ENCODE measurements at places on chromosomes 5 and 9.

GRCh38 chr9:133260334-133261102 is 14.5 kb downstream of the ABO start:
- DNase-seq: no peak

- no peak for DNase-seq
These were observed 767.7 kb downstream of the DTWD2 start for GRCh38 chr5:118220556-118221195.

GRCh38 chr5:170353011-170353761 is 36.0 kb downstream of the KCNMB1 start:
- DNase-seq: no peak

DNA sequence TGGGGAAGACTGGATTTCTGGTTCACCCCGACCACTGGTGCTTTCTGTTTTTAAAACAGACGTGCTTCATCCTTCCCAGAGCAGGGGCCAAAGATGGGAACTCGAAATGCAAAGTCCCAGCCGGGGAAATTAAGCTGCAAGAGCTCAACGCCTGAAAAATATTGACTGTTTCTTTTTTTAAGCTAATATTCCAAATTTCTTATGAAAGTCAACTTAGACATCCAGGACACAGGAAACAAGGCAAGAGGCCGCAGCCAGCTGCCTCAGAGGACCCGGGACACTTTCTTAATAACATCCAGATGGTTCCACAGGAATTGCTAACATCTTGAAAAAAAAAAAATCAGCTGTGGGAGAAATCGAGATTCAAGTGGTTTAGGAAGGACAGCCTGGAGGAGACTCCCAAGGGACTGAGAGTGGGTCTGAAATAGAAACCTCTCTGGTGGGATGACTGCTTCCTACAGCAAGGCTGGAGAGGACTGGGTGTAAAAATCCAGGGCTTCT is 144.9 kb downstream of the FGF1 start:
- no peak for DNase-seq

DNA sequence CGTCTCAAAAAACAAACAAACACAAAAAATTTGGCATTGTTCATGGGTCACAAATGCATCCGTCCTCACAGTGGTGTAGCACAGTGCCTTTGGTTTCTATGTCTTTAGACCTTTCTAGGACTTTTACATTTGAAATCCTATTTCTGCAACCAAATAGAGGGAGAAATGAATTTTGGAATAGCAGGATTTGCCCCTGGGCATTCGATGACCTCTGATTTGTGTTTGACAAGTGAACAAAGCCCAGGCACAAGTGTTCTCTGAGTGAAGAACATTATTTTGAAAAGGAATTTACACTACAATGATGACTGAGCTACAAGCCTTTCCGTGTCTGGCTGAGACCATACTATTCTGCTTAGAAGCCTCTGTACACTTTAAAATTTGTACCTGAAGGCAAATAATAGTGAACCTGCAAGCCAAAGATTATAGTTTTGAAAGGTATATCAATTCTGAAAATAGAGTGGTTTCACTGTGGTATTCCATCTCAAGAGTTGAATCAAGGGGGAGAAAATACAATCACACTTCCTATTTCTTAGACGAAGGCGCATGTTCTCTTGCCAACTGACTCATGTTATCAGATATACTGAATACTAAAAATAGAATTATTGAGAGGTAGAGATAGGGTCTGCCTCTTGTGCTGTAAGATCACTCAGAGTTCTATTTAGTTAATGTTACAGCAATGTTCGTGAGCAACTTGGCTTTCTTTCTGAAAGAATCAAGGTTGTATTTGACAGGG is 297.6 kb downstream of the KDM4C start:
- no peak for DNase-seq

GRCh38 chr5:159768243-159768642 is 148.0 kb upstream of the ADRA1B start:
- no peak for DNase-seq

DNA sequence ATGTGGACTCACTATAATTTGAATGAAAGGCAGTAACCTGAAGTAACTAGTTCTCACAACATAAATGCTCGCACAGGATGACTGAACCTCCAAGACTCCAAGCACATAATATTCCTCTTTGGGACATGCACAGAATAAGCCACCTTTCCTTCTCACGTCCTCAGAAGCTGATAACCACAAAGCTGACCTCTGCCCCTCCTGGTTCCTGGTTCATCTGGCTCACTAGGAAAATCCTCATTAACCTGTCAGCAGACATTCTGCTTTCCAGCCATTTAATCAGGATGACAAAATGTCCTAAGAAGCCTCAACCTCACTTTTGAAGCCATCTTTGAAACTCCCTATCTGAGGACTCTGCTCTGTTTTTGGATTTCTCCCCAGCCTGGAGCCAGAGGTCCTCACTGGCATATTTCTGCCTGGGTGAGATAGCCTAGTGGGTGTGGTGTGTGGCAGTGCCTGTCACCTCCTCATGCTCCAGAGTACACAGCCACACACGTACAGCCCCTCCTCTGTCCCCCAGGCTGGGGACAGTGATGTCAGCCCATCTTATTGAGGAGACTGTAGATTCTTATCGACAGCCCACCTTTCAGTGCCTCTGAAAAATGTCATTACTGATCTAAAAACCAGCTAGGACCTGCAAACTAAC is 10.3 kb downstream of the ANKH start:
- DNase-seq: no peak

GRCh38 chr5:5617024-5617423 is 194.5 kb downstream of the ICE1 start:
- no peak for DNase-seq

DNA sequence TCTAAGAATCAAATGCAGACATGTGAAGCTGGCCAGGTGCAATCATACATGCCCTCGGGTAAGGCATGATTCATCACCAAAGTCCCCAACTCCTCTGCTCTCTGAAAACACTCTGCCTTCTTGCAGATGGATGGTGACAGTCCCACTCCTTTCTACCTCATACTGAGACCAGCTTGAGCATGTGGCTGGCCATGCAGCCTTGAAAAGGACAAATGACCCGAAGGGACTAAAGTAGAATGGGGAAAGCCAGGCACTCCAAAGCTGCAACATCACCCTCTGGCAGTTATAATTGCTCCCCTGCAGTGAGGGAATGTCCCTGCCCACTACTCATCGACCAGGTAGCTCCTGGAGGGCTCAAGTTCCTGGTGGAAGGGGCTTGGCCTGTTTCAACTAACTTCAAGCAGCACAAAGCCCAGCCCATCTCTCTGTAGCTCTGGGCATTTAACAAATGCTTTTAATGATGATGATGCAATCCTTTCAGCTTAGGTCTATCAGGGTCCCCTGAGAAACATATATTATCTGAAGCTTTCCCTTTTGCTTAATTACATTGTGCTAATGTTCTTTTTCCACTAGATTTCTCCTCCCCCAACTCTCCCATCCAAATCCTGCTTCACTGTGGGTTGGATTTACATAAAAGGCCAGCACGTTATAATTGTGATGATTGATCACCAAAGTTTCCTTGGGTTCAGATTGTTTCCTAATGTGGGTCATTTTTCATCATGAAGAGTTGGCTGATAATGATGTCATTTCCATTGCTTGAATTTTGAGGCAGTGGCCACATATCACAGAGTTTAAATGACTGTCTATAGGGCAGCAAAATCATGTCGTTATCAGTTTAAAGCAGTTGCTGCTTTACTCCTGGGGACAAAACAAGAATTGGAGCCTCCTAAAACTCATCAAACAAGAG is 436.5 kb upstream of the SLC30A5 start:
- no peak for DNase-seq

DNA sequence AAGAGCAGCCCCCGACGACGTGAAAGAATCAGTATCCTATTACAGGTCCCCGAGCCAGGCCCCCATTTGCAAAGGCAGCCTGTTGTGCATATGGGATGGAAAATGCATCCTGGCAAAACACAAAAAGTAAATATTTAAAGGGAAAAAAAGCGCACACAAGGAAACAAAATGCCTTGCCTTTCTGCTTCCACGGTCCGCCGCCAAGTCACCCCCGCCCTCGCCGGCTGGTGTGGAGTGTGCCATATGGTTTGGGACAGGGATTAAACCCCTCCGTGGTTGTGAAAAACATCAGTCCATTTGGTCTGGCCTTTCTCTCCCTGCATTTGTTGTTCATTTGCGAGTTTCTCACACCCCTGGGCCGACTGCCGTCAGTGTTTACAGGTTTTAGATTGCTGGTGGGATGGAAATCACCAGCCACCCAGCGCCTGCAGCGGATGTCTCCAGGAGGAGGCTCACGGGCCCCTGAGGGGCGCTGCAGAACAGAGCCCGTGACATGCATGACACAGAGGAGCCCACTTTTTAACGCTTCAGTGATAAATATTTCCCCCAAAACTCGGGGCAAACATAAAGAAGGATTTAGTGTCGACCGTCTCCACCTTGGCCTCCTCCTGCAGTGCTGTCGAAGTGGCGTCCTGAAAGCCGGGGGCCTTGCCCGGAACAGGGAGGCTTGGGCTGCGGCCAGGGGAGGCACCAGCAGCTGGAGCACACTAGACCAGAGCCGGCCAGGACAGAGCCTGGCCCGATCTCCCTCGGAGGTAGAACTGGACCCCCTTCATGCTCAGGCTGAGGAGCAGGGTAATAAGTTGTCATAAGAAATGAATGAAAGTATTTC is 161.5 kb downstream of the HSD17B3 start:
- no peak for DNase-seq

- no peak for DNase-seq
These were observed 72.3 kb downstream of the NIPSNAP3B start for GRCh38 chr9:104836235-104836634.

- DNase-seq: no peak
These were observed 1248.0 kb downstream of the MAT2B start for GRCh38 chr5:164753434-164753833.

DNA sequence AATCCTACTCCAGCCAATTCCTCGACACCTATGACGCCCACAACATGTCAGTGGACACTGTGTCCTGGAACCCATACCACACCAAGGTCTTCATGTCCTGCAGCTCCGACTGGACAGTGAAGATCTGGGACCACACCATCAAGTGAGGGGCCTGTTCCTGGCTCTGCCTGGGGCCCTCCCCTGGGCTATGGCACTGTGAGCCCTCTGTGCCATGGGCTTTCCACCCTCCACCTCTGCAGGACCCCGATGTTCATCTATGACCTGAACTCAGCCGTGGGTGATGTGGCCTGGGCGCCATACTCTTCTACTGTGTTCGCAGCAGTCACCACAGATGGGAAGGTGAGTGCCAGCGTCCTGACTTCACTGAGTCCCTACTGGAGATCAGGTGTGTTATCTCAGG is 8.4 kb downstream of the ENHO start:
- DNase-seq: no peak

DNA sequence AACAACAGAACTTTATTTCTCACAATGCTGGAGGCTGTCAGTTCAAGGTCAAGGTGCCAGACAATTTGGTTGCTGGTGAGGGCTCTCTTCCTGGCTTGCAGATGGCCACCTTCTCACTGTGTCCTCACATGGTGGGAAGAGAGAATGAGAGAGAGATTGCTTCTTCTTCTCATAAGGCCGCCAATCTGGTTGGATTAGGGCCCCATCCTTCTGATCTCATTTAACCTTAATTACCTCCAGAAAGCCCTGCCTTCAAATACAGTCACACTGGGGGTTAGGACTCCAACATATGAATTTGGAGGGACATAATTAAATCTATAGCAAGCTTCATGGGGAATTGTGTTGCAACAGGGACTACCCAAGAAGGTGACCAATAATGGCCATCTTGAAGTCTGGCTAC is 110.2 kb downstream of the LHX2 start:
- DNase-seq: no peak

DNA sequence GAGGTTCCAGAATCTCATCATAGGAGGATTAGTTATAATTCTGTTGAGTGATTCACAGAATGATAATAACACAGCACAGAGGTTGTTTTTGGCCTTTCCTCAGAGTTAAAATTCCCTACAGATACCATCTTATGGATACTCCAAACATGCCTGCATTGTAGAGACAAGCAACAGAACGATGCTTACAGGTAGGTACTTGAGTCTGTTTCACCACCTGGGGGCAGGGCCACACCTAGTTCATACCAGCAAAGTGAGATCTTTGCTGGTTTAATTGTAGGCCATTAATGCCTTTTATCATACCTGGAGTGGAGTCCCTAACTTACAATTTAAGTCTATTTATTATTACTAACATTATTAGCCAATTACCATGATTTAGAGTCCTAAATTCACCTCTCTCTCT is 416.5 kb upstream of the TLE4 start:
- DNase-seq: no peak

DNA sequence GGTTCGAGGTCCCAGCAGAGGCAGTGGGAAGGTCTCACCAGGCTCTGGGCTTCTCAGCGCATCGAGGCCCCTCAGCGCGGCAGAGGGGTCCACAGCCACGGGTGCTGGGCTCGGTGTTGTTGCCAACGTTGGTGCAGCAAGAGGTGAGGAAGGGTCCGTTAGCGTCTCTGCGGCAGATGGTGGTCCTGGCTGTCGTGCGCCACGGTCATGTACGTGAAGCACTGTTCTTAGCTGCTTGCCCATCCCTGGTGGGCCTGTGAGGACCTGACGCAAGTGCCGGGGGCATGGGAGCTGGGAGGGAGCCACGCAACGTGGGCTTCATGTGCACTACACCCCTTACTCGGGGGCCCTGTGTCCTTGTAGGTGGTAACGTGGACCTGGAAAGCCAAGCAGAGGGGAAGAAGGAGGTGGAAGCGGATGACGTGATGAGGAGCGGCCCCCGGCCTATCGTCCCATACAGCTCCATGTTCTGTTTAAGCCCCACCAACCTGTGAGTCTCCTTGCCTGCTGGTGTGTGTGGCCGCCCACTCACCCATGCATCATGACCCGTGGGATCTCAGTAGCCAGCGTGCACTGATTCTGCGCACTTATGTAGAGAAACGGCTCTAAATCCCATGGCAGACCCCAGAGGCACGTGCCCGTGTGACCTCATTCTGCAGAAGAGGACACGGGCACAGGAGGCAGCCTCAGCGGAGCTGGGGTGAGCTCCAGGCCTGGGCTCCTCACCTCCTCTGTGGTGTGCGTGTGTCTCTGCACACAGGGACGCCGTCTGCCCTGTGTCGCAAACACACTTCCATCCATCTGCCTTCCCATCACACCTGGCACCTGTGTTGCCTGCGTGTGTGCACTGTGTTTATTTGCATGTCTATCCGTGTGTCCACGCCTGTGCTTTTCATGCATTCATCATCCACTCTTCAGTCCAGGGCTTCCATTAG is 166.1 kb downstream of the CACNA1B start:
- no peak for DNase-seq

Measured in esophagus squamous epithelium (tissue), 5 donors.